Neural crest cell (in vitro differentiated cells): ENCODE measurements at places on chromosomes 4 and X.

- no peak for DNase-seq
Observed at GRCh38 chrX:77346859-77347258, 100.3 kb upstream of the FGF16 start.

DNA sequence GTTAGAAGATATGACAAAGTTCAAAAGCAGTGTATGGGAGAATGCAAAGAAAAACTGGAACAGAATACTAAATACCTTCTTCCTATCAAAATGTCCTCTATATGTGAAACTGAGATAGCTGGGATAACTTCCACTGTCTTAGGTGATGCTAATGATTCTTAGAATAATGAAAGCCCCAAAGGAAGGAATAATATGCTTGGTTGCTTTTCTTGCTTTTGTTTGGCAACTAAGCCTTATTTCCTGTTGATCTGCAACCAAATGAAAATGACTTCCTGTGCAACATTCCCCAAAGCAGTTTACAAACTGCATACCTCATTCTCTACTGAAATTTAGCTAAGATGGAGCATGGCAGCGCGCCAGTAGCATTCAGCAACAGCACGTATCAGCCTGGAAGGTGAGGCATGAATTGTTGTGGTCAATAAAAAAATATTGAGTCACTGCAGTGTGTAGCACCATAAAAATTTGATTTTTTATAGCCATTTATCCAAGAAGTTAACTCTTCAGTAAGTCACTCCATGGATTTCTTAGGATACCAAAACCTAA lies 18.7 kb downstream of the NDNF start:
- no peak for DNase-seq

DNA sequence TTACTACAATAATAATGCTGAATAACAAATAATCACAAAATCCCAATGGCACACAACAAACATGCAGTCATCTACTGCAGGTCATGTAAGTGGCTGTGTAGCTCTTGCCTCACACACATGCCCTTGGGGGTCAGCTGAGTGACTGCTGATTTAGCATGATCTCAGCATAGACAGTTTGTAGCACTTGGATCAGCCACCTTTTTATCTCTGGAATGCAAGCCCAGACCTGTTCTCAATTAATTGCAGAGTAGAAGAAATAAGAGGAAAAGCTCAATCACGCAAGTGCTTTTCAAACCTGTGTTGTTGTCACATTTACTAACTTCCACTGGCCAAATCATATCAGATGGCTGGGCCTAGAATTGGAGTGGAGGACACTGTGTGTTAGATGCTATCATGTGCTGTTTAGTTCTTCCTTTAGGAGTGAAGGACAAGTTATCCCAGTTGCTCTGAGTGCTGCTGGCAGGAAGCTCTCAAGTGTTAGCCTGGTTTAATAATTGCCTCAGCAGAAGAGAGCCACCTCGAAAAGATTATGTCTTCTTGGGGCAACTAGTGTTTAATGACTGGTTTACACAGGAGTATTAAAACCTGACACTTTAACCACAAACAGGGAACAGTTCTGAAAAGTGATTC lies 128.3 kb upstream of the EPHA5 start:
- no peak for DNase-seq

GRCh38 chrX:14673764-14674163 lies 144.4 kb downstream of the GLRA2 start:
- no peak for DNase-seq

GRCh38 chr4:146346276-146346675 lies 131.9 kb downstream of the REELD1 start:
- no peak for DNase-seq

DNA sequence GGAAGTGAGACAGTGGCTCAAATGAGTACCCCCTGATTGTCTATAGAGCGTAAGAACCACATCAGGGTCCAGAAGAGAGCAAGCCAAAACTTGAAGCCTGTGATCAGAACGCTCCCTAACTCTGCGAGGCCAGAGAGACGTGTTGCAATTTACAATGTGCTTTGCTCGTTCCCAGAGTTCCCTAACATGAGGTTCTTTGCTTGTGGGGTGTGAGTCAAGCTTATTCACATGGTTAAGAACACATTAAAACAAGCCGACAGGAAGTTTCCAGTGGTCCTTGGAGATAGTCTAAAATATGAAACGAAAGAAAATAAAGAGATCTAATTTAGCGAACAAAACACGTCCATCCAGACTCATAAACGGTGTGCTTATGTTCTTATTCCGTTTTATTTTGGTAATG lies 702.3 kb downstream of the TRIML1 start:
- DNase-seq: no peak

DNA sequence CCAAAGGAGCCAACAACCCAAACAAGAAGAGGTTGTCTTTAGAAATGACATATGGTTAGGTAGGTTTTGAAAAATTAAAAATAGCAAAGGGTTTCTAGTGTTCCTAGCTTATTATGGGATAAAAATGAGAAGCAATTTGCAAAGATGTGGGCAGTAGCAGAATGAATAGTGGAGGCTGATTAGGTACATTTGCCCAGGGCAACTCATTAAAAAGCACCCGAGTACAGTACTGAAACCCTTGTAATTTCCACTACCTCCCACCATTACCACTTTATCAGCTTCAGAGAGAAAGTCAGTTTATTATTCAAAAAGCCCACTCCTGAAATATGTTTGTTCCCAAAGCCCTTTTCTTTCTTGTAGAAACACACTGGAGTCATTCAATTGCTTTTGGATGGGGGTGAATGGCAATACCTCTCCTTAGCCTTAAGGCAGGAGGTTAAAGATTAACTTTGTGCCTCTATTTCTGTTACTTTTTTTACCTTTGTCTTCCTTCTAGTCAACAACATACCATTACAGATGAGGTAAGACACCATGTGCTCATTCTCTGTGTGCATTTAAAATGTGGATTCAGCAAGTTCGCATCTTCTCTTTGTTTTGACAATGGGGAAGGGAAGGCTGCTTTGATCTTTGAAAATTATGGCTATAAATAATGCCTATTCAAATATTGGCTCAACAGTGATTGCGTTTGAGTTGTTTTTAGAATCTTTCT lies 353.8 kb upstream of the CASK start:
- no peak for DNase-seq

GRCh38 chr4:140149846-140150635 lies 3.9 kb downstream of the MAML3 start:
- peak; percentile 36 for DNase-seq

GRCh38 chrX:20665481-20665880 lies 398.8 kb upstream of the RPS6KA3 start:
- no peak for DNase-seq

- no peak for DNase-seq
Observed at GRCh38 chr4:118586357-118586790, 98.8 kb upstream of the METTL14 start.

DNA sequence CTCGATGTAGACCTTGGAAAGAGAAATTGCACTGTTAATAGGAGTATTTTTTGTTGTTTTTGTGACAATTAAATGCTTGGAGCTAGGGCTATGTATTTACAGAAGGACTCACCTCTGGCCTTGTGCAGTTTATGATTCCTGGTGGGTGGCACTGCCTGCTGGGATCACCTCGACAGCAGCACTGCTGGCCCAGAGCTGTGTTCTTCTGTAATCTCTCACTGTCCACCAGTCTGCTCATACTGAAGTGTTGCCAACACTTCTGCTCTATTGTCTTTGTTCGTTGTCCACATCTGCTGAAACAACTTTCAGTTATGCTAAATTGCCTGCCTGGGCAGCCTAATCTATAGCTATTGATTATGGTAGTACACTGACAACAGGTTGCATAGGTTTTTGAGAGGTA lies 194.4 kb upstream of the ANK2 start:
- no peak for DNase-seq

GRCh38 chr4:74054483-74055047 lies 16.1 kb upstream of the CXCL3 start:
- no peak for DNase-seq

DNA sequence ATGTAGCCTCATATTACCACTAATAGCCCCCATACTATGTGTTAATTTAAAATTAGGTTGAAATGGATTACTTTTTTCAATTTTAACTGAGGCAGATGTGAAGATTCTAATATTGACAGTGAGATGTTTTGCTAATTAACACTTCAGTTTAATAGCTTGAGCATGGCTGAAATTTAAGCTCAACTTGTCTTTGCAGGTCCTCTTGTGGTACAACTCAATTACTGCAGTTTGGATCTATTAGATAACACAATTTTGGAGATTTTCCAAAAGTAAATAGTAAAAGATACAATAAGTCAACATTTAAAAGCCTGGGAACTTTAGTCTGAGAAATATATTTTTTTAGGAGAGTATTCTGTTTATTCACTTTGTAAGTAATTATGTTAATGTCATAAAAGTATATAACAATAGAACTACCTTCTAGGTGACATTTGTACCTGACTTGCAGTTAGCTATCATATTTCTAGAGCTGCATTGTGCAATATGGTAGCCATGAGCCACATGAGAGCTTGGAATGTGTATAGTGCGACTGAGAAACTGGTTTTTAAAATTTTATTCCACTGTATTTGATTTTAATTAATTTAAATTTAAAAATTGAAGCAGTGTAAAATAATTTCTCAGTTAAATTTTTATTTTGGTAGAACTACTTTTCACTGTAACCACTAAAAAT lies 73.1 kb upstream of the FMR1 start:
- no peak for DNase-seq

DNA sequence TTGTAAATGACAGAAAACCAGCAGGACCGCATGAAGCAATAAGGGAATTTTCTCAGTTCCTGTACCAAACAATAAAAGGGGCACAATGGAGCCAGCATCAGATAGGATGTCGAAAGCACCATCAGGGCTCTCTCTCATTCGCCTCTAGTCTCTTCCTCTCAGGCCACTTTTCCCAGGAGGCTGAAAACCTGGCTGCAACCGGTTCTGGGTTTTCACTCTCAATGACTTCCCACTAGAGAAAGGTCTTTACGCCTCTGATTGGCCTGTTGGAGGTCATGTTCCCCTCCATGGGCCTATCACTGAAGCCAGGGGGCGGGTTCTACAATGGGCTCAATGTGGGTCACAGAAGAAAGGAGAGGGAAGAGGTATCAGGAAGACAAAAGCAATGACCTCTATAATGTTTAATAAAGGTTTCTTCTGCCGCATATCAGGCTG lies 29.3 kb downstream of the ZNF827 start:
- DNase-seq: no peak

GRCh38 chr4:128227991-128228571 lies 59.5 kb downstream of the PGRMC2 start:
- no peak for DNase-seq

GRCh38 chrX:22095286-22095685 lies 63.2 kb downstream of the PHEX start:
- DNase-seq: no peak

DNA sequence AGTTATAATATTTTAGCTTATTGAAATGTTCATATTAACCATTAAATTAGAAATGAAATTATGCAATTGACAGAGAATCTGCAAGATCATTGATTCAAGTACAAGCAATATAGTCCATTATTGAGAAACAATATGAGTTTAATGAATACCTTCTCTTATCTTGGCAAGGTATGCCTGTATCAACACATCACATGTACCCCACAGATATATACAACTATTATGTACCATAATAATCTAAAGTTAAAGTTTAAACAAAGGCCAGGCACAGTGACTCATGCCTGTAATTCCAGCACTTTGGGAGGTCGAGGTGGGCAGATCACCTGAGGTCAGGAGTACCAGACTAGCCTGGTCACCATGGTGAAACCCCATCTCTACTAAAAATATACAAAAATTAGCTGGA lies 514.7 kb downstream of the PCDH7 start:
- DNase-seq: no peak

- peak; percentile 67 for DNase-seq
Observed at GRCh38 chrX:49291615-49292337, 11.7 kb upstream of the GAGE10 start.

DNA sequence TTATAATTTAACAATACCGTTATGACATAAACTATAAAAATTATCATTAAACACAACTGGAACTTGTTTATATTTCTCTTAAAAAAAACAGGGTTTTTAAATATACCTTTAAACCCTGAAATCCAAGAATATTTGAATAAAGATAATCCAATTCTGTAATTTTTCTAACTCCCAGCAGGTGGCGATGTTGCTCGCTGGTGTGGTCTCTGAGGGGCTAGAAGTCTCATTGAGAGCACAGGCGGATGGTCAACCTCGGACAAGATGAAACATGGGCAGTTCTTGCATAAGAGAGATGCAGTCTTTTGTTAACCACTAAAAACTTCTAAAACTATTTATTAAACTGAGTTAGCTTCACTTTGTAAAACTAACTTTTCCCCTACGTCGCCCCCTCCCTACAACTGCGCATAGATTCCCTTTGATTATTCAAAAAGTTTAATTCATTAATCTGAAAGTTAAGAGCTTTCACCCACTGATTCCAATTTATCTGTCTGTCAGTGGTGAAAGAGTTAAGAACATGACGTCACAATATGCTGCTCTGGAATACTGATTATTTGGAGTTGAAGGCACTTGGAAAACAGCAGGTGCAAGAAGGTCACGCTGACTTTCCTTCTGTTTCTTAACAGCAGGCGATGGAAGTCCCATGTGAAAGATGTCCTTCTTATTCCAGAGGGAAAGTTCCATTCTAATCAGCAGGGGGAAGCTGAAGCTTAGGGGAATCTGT lies 29.5 kb downstream of the DMP1 start:
- DNase-seq: peak; percentile 69

- DNase-seq: peak; percentile 57
Observed at GRCh38 chr4:127400731-127401346, 231.9 kb upstream of the INTU start.

DNA sequence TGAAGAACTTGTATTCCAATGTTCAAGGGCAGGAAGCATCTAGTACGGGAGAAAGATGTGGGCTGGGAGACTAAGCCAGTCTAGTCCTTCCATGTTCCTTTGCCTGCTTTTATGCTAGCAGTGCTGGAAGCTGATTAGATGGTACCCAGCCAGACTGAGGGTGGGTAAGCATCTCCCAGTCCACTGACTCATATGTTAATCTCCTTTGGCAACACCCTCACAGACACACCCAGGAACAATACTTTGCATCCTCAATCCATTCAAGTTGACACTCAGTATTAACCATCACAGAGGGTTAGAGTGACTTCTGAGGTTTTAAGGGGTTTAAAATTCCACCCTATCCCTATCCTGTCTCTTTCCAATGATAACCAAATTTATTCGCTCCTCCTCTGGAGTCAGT lies 6.5 kb downstream of the HMGN5 start:
- DNase-seq: no peak

- DNase-seq: no peak
Observed at GRCh38 chrX:71660562-71661416, 6.6 kb upstream of the LOC101059915 start.

- no peak for DNase-seq
Observed at GRCh38 chrX:143536176-143536575, 18.9 kb upstream of the SPANXN3 start.

DNA sequence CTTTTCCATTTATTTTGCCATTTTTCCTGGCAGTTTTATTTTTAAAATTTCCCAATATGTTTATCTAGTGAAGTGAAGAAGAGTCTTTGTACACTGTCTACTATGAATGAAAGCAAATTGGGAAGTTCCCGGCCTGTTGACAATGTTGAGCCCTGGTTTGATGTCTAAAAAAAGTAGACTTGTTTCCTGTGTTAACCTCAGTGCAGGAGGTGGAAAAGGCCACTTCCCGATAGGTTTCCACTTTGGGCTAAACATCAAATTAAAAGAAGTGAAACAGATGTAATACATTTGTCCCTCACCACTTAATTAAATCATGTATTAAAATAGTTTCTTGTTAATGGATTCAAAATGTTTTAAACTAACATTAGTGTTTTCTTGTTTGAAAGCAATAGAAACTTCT lies 30.0 kb downstream of the BBS12 start:
- DNase-seq: no peak

- no peak for DNase-seq
Observed at GRCh38 chrX:100979881-100980607, 10.5 kb downstream of the ARL13A start.
